Epithelial cell of proximal tubule (primary cell): ENCODE measurements at places on chromosomes 6 and 20. TPM values are rescaled to one million over a fixed set of nuclear protein-coding genes. Genes with fewer than 3 reads are reported as not detected.

DNA sequence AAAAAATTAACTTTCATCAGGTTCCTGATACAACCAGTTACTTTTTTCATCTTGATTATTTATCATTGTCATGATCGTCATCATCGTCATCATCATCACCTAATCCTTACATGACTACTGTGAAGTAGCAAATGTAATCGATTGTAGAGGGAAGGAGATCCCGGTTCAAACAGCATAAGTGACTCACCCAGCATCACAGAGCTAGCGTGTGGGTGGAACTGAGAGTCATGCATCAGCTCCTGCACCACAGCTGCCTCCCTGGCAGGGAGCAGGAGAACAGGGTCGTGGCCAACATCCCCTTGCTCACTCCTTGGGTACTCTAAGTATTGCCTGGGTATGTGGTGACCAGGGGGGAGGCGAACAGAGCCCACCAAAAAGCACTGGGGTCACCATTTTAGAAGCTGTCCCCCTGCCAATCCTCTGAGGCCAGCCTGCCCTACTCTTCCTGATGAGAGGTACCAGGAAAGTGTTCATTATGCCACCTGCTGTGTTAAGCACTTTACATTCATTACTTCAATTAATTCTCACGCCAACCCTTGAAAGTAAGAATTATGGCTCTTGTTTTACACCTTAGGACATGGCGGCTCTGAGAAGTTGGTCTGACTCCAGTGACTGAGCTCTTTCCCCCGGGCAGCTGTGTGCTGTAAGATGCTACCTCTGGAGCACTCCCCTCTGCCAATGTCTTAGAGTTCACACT lies 425.2 kb downstream of the CD83 start:
- DNase-seq = peak; percentile 55

- no peak for DNase-seq
Observed at GRCh38 chr6:31094389-31094881, 17.9 kb downstream of the C6orf15 start.

Gene FARS2
- total RNA-seq = 7.7 and 17.9 TPM in 2 replicates

- no peak for DNase-seq
Observed at GRCh38 chr6:722077-722524, 29.2 kb upstream of the EXOC2 start.

DNA sequence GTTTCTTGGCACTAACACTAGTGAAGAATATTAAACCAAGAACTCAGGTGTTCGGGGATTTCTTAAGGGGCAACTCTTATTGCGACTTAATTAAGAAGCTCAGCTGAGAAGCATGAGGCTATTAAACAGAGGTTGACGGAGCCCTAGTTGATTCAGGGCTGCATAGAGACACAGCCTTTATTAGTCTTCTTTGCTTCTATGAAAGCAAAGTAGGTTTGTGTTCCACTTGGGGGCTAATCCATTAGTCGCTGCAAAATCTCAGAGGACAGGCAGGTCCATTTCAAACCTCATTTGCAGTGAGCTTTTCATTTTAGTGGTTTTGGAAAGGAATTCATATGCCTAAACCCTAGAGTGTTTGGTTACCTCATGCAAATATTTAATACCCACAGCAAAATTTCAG lies 506.6 kb upstream of the SULF2 start:
- no peak for DNase-seq

DNA sequence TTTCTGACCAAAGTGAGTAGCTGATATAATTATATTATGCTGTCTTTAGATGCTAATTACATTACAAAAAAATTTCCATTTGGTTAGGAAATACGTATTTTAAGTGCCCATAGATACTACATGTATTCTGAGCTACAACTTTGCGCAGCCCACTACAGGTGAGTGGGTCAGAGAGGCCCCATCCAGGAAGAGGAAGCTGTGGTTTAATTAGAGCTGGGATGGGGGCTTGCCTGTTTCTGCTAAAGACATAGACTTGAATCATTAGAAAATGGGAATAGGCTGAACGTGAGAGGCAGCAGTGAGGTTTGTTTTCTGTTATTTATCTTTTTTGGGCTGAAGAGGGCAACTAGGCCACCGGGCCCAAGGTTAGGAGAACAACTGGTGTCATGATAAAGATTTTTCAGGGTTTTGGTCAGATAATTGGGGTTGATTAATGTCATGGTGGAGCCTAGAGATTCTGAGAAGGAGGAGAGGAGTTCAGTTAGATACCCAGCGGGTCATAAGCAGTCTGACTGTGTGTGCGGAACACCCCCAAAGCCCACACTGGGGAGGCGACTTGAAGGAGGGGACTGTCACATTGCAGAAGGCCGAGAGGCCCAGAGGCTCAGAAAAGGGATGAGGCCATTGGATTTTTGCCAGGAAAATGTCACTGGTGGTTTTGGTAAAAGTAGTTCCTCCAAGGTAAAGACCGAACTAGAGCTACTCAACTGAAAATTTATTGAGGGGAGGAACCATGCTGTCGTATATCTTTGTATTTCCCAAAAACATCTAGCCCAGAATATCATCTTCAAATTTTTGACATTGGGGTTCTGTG lies 14.5 kb upstream of the IRF4 start:
- no peak for DNase-seq

Gene EFCAB8
- not detected in 2 replicates for total RNA-seq

DNA sequence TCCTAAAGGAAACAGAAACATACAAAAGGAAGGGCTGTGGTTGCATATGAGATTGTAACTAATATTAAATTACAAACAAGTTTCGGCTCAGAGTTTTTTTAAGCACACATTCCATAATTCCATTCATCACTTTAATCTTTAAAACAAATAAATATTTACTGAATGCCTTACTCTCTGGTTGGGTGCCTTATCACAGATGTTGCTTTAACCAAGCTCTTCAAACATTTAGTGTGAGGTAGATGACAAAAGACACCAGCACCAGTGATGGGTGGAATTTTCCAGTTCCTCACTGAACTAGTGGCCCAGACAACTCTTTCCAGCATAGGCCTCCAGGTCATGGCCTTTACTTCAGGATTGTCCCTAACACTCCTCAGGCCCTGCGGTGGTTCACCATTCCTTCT lies 58.7 kb downstream of the ARHGAP18 start:
- no peak for DNase-seq

DNA sequence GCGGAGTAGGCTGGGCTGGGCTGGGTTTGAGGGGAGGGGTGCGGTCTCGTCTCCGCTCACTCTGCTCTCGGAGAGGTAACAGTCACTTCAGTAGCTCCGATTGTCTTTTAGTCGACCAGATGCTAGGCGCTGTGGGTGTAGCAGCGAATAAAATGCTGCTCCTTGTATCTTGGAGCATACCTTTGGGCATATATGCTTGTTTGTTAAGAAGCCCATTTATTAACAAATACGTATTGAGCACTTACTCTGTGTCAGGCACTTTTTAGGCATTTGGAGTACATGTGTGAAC lies 545 bp downstream of the ACTR5 start:
- DNase-seq = no peak

GRCh38 chr20:34475979-34476736 lies 40.1 kb upstream of the DYNLRB1 start:
- no peak for DNase-seq

DNA sequence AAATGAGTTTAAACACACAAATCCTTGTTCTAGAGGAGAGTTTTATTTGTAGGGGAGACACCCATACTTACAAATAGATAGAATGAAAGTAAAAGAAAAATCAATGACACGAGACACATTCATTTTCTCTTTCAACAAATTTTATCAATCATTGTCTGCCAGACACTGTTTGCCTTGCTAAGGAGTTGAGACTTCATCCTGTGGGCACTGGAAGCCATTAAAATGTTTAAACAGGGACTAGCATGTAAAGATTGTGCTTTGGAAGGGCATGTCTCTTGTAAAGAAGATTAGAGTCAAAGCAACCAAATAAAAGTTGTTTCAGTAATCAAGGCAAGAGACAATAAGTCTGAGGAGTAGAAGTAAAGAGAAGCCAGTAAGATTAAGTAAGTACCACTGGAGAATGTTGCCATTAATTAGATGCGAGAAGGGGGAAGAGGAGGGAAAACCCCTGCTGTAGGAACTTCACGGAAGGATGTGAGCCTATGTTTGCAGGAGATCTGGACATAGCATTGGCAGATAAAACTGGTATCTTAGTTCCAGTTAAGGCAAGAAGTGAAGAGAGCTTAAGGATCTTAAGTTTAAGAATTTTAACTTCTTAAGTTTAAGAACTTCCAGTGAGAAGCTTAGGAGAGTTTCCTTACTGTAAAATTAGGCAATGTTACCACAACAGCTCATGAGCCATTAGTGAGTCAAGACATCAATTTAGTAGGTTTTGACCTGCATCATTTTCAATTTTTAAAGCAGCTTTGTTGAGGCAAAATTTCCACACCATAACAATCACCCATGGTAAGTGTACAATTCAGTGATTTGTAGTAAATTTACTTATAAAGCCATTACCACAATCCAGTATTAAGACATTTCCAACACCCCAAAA lies 117.0 kb upstream of the UST start:
- DNase-seq = no peak

GRCh38 chr6:107488174-107488874 lies 1.6 kb upstream of the SOBP start:
- DNase-seq = no peak

GRCh38 chr6:150491811-150492172 lies 107.9 kb upstream of the PLEKHG1 start:
- no peak for DNase-seq

- no peak for DNase-seq
Observed at GRCh38 chr6:169691260-169691659, 10.6 kb downstream of the WDR27 start.

DNA sequence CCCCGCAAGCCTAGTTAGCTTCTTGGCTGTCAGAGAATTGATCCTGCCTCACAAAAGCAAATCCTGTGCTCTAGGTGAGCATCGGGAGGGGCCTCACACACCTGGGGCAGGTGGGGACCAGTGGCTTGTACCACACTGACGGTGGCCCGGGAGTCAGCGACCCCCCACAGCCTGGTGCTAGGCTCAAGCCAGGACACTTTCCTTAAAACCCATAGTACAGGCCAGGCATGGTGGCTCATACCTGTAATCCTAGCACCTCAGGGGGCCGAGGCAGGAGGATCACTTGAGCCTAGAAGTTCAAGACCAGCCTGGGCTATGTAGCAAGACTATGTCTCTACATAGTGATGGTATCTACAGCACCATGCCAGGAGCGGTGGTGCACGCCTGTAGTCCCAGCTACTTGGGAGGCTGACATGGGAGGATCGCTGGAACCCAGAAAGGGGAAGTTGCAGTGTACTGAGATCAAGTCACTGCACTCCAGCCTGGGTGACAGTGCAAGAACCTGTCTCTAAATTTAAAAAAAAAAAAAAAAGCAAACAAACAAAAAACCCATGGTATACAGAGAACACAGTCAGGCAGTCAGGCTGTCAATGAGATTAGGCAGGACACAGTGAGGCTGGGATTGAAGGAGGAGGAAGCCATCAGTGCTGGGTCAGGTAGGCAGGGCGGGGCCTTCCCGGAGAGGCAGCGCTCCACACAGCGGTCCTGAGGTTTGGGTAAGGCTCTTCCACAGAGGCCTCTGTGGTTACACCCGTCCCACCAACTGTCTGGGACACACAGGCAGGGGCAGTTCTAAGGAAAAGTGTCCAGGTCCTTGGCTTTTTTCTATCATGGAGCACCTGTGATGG lies 41.3 kb downstream of the SYNJ2 start:
- DNase-seq = no peak

DNA sequence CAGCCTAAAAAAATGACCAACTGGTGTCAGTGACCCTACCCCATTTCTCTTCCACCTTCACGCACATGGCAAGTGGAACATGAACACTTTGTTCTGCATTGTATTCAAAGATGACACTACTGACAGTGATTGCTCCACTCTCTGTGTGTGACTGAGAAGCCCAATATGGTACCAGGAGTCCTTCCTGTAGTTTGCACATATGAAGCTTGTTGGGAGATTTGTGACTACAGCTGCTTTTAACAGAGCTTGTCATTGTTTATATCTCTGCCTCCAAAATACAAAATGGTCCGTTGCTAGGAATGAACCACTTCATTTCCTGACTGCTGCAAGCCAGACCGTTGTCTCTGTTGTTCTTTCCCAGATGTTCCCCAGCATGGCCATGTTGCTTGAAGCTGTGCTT lies 140.3 kb upstream of the TCF21 start:
- DNase-seq = no peak

Gene GNMT
- not detected in 2 replicates for total RNA-seq

DNA sequence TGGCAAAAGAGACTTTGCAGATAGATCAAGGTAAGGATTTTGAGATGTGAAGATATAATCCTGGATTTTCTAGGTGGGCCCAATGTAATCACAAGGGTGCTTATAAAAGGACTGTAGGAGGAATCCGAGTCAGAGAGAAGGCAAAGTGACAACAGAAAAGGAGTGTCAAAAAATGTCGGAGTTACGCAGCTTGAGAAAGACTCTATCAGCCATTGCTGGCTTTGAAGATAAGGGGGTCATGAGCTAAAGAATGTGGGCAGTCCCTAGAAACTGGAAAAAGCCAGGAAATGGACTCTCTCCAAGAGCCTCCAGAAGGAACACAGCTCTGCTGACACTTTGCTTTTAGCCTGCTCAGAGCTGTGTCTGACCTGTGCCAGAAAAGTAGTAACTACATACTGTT lies 8.7 kb upstream of the RWDD1 start:
- no peak for DNase-seq

Gene SLC22A1
- 0.12 TPM in 1 of 2 replicates, not detected in the other for total RNA-seq

Gene CDH26
- total RNA-seq = 0.29 TPM in 1 of 2 replicates, not detected in the other

DNA sequence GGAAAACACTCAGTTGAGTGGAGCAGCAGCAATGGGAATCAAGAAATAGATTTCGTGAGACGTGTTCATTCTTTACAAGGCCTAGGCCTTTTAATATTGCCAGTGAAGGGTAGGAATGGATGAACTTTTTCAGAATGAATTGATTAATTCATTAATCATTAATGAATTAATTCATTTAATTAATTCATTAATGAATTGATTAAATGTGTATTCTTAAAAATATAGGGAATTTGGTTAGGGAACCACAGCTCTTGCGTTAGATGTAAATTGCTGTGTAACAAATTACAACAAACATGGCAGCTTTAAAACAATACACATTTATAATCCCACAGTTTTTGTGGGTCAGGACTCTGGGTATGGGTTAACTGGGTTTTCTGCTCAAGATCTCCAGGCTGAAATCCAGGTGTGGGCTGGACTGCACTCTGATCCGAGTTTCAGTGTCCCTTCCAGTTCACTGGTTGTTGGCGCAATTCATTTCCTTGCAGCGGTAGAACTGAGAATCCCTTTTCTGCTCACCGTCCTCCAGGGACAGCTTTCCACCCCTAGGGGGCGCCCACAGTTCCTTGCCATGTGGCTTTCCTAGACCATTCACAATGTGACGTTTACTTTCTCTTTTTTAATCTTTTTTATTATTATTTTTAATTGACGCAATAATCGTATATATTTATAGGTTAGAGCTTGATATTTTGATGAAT lies 32.8 kb upstream of the BCAS1 start:
- peak; percentile 41 for DNase-seq

DNA sequence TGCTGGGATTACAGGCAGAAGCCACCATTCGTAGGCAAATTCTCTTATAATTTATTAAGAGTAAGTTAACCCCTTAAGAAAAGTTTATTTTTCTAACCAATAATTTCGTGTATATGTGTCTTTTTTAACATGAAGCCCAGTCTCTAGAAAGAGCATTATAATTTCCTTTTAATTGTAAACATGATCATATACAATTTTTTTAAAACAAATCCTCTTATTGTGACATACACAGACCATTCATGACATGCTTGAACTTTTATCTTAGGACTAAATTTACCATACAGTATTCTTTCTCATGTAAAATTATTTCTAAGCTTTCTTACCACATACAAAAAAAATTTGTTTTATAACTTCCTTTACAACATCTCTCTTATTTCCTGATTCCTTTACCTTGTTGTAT lies 6.7 kb downstream of the ACOT13 start:
- no peak for DNase-seq

GRCh38 chr20:62501801-62502495 lies 26.2 kb upstream of the GATA5 start:
- DNase-seq = peak; percentile 98
